ENCODE measurements at places on chromosomes 16 and 17.
A peak's percentile ranks its signal among the peaks of the same experiment; 100 is the strongest.

GRCh38 chr16:89448656-89449055 is 41.7 kb downstream of the ANKRD11 start:
- peaks cover 44% of the 10 kb centered on the region for H3K4me1 ChIP-seq
- no peaks in the 10 kb centered on the region for H3K36me3 ChIP-seq
- peak overlapping the region; percentile 57 for H3K27ac ChIP-seq
- no peak overlapping the region for H3K4me3 ChIP-seq
- no peak for DNase-seq

DNA sequence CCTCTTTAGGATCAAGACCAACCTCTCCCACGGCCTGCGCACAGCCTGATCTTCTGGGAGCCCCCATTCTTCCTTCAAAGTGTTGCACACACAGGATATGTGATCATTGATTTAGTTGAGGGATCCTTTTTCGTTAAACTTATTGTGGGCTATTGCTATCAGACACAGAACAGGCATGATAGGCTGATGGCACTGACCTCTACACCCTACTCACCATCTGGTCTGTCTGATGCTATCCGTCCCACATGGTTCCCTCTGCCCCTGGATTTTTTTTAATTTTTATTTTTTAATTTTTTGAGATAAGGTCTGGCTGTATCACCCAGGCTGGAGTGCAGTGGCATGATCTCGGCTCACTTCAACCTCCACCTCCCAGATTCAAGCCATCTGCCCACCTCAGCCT is 19.2 kb upstream of the LITAF start:
- DNase-seq, result no peak
- H3K4me3 ChIP-seq, result no peak overlapping the region
- no peak overlapping the region for H3K27ac ChIP-seq
- H3K27me3 ChIP-seq, result no peaks in the 10 kb centered on the region
- H3K4me1 ChIP-seq, result peaks cover 53% of the 10 kb centered on the region
- no peaks in the 10 kb centered on the region for H3K36me3 ChIP-seq

- no peaks in the 10 kb centered on the region for H3K4me1 ChIP-seq
- no peaks in the 10 kb centered on the region for H3K27me3 ChIP-seq
- no peak overlapping the region for H3K4me3 ChIP-seq
- no peak for DNase-seq
- no peak overlapping the region for H3K27ac ChIP-seq
- peaks cover 50% of the 10 kb centered on the region for H3K36me3 ChIP-seq
Measured at GRCh38 chr17:39416141-39416540, 14.7 kb upstream of the FBXL20 start.

GRCh38 chr16:11913425-11914079 is 2.2 kb downstream of the GSPT1 start:
- no peaks in the 10 kb centered on the region for H3K36me3 ChIP-seq
- peaks cover 73% of the 10 kb centered on the region for H3K4me1 ChIP-seq
- no peak for DNase-seq
- H3K27ac ChIP-seq, result peak overlapping the region; percentile 96
- no peaks in the 10 kb centered on the region for H3K27me3 ChIP-seq

- no peaks in the 10 kb centered on the region for H3K36me3 ChIP-seq
- H3K4me1 ChIP-seq, result no peaks in the 10 kb centered on the region
- H3K4me3 ChIP-seq, result no peak overlapping the region
- no peak overlapping the region for H3K27ac ChIP-seq
- H3K27me3 ChIP-seq, result no peaks in the 10 kb centered on the region
Measured at GRCh38 chr17:69402052-69402451, 12.4 kb upstream of the MAP2K6 start.

- no peaks in the 10 kb centered on the region for H3K27me3 ChIP-seq
- H3K4me3 ChIP-seq, result no peak overlapping the region
- DNase-seq, result no peak
- peaks cover 77% of the 10 kb centered on the region for H3K4me1 ChIP-seq
- H3K36me3 ChIP-seq, result no peaks in the 10 kb centered on the region
Measured at GRCh38 chr17:17750881-17751280, 69.6 kb downstream of the RAI1 start.

GRCh38 chr17:28746611-28747050 is 2.8 kb downstream of the TRAF4 start:
- H3K27ac ChIP-seq, result peak overlapping the region; percentile 94
- no peak for DNase-seq
- H3K27me3 ChIP-seq, result no peaks in the 10 kb centered on the region
- H3K36me3 ChIP-seq, result peaks cover 22% of the 10 kb centered on the region
- H3K4me3 ChIP-seq, result peak overlapping the region; percentile 97

DNA sequence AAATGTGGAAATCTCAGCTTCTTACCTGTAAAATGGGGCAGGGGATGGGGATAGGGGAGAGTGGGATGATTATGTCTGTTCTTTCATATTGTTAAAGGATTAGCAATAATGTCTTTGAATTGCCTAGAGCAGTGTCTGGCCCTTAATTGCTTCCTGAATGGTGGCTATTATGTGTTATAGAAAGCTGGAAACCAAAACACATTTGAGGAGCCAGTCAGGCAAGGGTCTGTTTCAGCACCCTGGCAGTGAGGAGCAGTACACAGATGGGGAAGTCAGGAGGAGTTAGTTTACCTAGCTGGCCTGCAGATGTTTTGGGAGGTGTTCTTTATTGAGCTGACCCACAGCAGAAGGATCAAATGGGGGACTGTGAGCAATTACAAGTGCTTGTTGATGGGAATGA is 63.0 kb downstream of the NUP93 start:
- no peak overlapping the region for H3K27ac ChIP-seq
- H3K4me1 ChIP-seq, result no peaks in the 10 kb centered on the region
- no peaks in the 10 kb centered on the region for H3K27me3 ChIP-seq
- H3K4me3 ChIP-seq, result no peak overlapping the region
- H3K36me3 ChIP-seq, result no peaks in the 10 kb centered on the region
- DNase-seq, result no peak

DNA sequence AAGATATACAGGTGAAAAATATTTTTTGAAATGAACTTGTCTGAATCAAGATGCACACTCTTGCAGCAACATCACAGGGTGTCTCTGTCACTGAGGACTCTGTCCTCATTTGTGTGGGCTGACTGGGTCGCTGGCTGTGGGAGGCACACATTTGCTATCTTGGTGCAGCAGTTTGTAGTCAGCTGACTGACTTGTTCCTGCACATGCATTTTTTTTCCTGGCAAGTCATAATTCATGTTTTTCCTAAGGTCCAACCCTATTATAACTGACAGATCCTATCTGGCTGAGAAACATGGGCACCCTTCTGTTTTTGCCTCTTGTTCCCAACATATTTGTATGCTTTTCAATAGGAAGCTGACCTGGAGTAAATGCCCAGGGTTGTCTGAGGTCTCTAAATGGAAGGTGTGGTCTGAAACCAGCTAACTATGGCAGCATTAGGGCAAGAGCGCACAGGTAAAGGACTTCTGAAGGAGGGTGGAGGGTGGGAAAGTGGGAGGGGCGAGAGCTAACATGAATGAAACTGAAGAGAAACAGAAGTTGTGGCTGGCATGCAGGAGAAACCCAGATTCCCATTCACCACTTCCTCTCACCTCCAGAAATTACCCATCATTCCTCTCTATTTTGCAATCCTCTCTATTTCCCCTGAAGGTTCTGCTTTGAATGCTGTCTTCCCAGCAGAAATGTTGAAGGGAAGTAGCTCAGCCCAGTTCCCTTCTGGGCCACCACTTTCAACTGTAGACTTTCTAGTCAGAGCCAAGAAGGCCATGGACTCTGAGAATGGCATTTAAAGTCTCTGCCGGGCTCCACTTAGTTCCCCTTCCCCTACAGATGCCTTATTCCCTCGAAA is 166.1 kb downstream of the PRKCA start:
- peaks cover 27% of the 10 kb centered on the region for H3K4me1 ChIP-seq
- H3K4me3 ChIP-seq, result no peak overlapping the region
- H3K27ac ChIP-seq, result peak overlapping the region; percentile 45
- DNase-seq, result no peak
- no peaks in the 10 kb centered on the region for H3K27me3 ChIP-seq

GRCh38 chr16:10881479-10882030 is 4.6 kb downstream of the CIITA start:
- DNase-seq, result no peak
- H3K27ac ChIP-seq, result peak overlapping the region; percentile 28
- H3K4me1 ChIP-seq, result peaks cover 74% of the 10 kb centered on the region
- no peaks in the 10 kb centered on the region for H3K36me3 ChIP-seq

- no peaks in the 10 kb centered on the region for H3K27me3 ChIP-seq
- H3K4me3 ChIP-seq, result no peak overlapping the region
- H3K27ac ChIP-seq, result peak overlapping the region; percentile 79
- no peaks in the 10 kb centered on the region for H3K36me3 ChIP-seq
- DNase-seq, result no peak
Measured at GRCh38 chr16:75010427-75010826, 11.6 kb downstream of the ZNRF1 start.

DNA sequence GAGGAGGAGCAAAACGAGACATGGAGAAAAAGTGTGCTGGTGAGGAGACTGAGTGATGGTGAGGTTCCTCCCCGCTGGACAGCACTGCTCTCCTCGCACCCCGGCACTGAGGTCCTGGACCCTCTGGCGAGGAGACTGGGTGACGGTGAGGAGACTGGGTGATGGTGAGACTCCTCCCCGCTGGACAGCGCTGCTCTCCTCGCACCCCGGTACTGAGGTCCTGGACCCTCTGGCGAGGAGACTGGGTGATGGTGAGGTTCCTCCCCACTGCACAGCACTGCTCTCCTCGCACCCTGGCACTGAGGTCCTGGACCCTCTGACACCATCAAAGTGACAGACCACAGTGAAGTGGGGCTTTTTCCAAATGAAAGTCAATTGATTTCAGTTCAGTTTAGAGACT is 10.9 kb downstream of the PITPNA start:
- peaks cover 39% of the 10 kb centered on the region for H3K4me1 ChIP-seq
- no peak overlapping the region for H3K4me3 ChIP-seq
- no peak overlapping the region for H3K27ac ChIP-seq
- H3K36me3 ChIP-seq, result peaks cover 3% of the 10 kb centered on the region
- H3K27me3 ChIP-seq, result no peaks in the 10 kb centered on the region

DNA sequence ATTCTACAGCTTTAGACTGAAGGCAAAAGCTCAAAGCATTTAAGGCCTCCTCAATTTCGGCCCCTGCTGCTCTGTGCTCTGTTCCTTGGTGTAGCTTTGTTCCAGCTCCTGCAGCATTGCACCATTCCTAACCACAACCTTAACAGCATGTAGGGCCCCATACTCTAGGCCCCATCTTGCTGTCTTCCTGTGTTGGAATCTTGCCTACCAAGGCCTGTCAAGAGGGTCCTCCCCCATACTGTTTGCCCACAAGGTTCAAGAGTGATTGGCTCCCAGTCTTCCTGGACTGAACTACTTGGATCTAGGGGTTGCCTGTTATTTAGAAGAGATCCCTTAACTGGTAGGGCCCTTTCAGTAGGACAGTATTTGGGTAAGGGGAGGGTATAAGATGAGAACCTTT is 26.8 kb downstream of the TRPV2 start:
- DNase-seq, result no peak
- H3K27ac ChIP-seq, result peak overlapping the region; percentile 20

GRCh38 chr16:3762107-3762750 is 44.9 kb upstream of the TRAP1 start:
- no peaks in the 10 kb centered on the region for H3K27me3 ChIP-seq
- DNase-seq, result no peak
- H3K4me1 ChIP-seq, result no peaks in the 10 kb centered on the region
- H3K27ac ChIP-seq, result no peak overlapping the region
- H3K4me3 ChIP-seq, result no peak overlapping the region
- H3K36me3 ChIP-seq, result peaks cover 13% of the 10 kb centered on the region

DNA sequence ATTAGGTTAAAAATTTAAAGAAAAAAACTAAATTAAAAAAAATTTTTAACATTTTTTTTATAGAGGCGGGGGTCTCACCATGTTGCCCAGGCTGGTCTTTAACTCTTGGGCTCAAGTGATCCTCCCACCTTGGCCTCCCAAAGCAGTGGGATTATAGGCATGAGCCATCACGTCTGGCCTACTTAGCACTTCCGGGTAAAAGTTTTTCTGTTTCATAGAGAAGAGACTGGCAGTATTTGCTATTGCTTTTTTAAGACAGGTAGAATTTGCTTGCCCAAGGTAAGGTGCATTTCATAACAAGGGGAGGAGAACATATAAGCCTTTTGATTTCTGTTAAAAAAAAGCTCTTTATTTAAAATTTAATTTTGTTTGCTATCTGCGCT is 12.0 kb upstream of the HAPSTR1 start:
- no peaks in the 10 kb centered on the region for H3K27me3 ChIP-seq
- no peak overlapping the region for H3K27ac ChIP-seq
- no peaks in the 10 kb centered on the region for H3K4me1 ChIP-seq
- no peak overlapping the region for H3K4me3 ChIP-seq

DNA sequence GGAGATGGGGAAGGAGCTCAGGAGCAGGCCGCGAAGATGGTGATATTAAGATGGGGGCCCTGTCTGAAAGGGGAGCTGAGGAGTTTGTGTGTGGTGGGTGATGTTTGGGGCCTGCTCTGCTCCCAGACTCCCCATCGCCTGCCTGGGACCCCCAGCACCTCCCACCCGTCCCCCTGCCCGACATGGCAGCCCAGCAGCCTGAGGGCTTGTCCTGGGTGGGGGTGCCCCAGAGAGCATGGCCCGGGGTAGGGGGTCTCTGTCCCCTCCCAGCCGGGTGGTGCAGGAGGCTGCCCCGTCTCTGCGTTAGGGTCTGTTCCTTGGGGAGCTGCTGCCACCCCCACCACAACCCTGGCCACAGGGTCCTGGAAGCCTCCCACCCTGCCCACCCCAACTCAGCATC is 5.2 kb downstream of the CDH15 start:
- no peak overlapping the region for H3K4me3 ChIP-seq
- peaks cover 12% of the 10 kb centered on the region for H3K4me1 ChIP-seq
- H3K27me3 ChIP-seq, result no peaks in the 10 kb centered on the region
- no peak for DNase-seq

GRCh38 chr17:32673964-32674363 is 187.2 kb downstream of the CDK5R1 start:
- no peak overlapping the region for H3K27ac ChIP-seq
- no peaks in the 10 kb centered on the region for H3K4me1 ChIP-seq
- DNase-seq, result no peak

- H3K27me3 ChIP-seq, result peaks cover 23% of the 10 kb centered on the region
- H3K4me1 ChIP-seq, result no peaks in the 10 kb centered on the region
- H3K36me3 ChIP-seq, result peaks cover 9% of the 10 kb centered on the region
Measured at GRCh38 chr17:3594051-3594800, 15.0 kb downstream of the TRPV1 start.

GRCh38 chr16:88713054-88713453 is 6.8 kb downstream of the CTU2 start:
- H3K36me3 ChIP-seq, result peaks cover 30% of the 10 kb centered on the region
- H3K27ac ChIP-seq, result no peak overlapping the region
- peaks cover 13% of the 10 kb centered on the region for H3K4me1 ChIP-seq
- no peak overlapping the region for H3K4me3 ChIP-seq
- no peaks in the 10 kb centered on the region for H3K27me3 ChIP-seq

GRCh38 chr16:3971261-3971660 is 90.7 kb upstream of the CREBBP start:
- H3K27ac ChIP-seq, result no peak overlapping the region
- H3K27me3 ChIP-seq, result no peaks in the 10 kb centered on the region
- H3K36me3 ChIP-seq, result peaks cover 36% of the 10 kb centered on the region
- DNase-seq, result no peak

DNA sequence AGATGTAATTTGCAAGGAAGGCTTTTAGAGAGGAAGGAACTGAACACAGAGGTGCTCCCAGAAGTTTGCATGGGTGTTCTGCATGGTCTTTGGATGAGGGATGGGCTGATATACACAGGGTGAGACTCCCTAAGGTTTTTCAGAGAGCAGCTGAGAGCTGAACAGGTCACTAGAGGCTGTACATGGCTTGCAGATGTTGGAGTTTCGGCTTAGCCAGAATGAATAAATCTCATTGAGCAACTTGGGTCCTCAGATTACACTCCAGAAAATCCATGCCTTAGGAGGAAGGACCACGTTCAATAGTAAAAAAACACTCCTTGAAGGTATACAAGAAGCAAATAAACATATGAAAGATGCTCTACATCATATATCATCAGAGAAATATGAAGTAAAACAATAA is 7.5 kb upstream of the ITGB3 start:
- H3K36me3 ChIP-seq, result no peaks in the 10 kb centered on the region
- DNase-seq, result no peak
- no peak overlapping the region for H3K27ac ChIP-seq
- no peaks in the 10 kb centered on the region for H3K4me1 ChIP-seq

All from esophagus squamous epithelium (tissue), 5 donors.